Renal pelvis (tissue), 12 donors: ENCODE measurements at places on chromosomes 1 and 21. TPM values are rescaled to one million over a fixed set of nuclear protein-coding genes. Genes with fewer than 3 reads are reported as not detected.

The S100A7 gene
- polyA plus RNA-seq, result not detected

DNA sequence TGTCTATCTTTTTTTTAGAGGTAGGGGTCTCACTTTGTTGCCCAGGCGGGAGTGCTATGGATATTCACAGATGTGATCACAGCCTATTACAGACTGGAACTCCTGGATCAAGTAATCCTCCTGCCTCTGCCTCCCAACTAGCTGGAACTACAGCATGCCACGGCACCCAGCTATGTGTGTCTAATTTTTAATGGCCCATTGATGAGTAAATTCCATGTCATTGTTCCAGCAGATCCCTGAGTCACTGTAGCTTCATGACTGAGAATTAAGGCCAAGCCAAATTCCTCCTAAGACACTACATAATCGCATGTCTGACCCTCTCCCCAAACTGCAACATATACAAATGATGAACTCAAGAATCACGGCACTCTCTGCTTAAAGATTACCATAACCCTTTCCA, 84.2 kb upstream of the RGS2 start:
- DNase-seq, result no peak

- DNase-seq, result peak; percentile 15
Observed at GRCh38 chr1:17948594-17948993, 159.0 kb upstream of the IGSF21 start.

The PSRC1 gene
- 34.2 TPM for polyA plus RNA-seq

The DCDC2B gene
- polyA plus RNA-seq, result 2.1 TPM

DNA sequence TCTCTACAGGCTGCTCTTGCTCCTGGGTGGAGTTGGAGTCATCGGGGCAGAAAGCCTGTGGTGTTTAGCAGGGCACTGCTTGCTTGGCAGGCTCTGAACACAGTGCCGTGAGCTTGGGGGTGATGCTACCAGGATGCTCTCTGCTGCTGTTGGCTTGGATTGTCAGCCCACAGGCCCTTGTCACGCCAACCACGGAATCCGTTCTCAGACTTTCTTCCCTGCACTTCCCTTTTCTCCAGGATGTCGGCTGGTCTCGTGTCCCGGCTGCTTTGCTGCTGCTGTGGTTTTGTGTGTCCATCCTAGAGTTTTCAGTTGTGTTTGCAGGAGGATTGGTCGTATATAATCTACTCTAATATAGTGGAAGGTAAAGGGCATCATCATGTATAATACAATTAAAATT, 44.4 kb upstream of the TTC34 start:
- no peak for DNase-seq

DNA sequence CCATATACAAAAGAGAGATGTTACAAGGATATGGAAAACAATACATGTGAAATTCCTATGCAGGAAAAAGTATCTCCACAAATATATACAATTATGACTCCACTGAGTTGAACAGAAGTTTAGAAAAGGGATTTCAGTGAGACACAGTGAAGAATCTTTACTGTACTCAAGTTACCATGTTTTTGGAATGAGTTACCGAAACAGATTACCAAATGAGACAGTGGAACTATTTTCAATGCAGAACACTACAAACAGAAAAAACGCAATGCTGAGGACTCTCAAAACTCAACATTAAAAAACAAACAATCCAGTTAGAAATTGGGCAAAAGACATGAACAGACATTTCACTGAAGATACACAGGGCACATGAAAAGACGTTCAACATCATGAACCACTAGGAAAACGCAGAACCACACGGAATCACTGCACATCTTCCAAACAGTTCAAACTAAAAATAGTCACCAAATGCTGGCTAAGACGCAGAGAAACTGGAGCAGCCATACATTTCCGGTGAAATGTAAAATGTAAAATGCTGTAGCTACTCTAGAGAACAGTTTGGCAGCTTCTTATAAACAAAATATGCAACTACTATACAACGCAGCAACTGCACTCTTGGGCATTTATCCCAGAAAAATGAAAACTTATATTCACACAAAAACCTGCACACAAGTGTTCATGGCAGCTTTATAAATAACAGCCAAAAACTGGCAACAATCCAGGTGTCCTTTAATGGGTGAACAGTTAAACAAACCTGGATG, 118.7 kb downstream of the UBR4 start:
- no peak for DNase-seq

GRCh38 chr1:167794043-167794442, 72.3 kb downstream of the MPZL1 start:
- DNase-seq, result no peak

The LY9 gene
- 0.14 TPM for polyA plus RNA-seq

DNA sequence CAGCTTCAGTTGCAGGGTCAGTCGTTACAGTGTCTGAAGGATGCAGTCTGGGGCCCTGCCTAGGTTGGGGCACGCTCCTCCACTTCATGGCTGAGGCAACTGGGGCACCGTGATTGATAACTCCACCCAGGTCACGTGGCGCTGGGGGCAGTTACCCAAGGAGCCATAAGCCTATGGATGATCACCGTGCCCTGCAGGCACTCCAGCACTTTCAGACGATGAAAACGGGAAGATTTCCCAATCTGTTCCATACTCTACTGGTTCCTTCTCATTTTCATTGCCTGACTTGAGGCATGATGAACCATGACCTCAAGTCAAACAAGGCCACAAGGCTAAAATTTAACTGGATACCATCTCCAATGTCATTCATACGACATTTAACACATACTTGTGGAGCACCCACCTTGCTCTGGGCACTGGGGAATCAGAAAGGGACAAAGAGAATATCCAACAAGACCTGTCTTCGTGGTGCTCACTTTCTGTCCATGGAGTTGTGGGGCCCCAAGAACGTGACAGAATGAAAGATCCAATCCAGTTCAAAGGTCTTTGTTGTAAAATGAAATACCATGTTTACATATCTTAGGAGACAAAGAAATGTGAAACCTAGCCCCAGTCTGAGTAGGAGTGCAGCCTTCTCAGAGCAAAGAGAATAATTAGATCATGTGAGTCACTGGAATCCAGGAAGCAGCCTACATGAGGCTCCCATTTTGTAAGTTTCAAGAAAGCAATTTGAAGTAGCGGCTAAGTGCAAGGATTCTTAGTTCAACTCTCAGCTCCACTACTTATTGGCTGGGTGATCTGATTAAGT, 39.4 kb upstream of the SPOCD1 start:
- peak; percentile 20 for DNase-seq

DNA sequence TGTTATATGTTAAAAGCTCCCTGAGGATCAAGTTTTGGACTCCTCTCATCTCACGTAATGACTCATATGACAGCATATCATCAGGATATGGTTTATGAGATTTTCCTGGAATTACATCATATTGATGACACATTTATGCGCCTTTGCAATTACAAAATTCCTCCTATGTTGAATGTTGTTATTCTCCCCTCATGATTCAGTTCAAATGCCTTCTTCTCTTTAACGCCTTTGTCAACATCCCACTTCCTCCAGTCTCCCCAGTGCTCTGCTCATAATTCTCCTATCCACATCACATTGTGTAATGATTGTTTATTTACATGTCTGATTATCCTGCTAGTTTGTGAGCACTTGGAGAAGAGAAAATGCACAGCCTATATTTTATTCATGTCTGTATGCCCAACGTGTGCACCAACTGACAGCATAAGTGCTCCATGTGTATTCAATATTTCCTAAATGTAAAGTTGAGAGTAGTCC, 80.9 kb upstream of the BACH1 start:
- peak; percentile 4 for DNase-seq

- no peak for DNase-seq
Observed at GRCh38 chr21:37940691-37941090, 24.4 kb upstream of the KCNJ6 start.
